ENCODE measurements at places on chromosomes 7 and 10.

GRCh38 chr7:157675427-157675927, 338.7 kb downstream of the DNAJB6 start:
- DNase-seq: no peak

DNA sequence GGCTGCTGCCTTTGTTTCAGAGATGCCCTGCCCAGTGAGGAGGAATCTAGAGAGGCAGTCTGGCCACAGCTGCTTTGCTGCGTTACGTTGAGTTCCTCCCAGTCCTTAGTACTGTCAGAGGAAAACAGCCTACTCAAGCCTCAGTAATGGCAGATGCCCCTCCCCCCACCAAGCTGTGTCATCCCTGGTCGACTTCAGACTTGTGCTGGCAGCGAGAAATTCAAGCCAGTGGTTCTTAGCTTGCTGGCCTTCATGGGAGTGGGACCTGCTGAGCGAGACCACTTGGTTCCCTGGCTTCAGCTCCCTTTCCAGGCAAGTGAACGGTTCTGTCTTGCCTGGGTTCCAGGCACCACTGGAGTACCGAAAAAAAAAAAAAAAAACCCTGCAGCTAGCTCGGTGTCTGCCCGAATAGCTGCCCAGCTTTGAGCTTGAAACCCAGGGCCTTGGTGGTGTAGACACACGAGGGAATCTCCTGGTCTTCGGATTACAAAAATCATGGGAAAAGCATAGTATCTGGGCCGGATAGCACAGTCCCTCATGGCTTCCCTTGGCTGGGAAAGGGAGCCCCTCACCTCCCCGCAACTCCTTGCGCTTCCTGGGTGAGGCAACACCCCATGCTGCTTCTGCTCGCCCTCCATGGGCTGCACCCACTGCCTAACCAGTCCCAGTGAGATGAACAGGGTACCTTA, 9.1 kb downstream of the SDHAF3 start:
- peak; percentile 27 for DNase-seq

DNA sequence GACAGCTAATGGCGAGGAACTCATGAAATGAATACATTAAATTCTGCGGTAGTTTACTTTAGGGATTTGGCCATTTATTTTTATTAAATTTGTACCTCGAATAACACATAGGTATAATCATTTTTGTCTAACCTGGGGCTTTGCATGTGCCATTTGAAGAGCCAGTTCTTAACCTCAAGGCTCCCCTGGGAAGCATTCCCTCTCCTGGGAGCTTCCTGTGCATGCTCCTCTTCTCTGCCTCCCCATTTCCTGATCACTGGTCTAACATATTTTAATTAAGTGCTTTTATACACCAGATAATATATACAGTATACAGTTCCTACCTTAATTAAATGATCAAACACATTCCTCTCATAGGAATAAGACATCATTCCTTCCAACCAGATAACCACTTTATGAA, 183.9 kb upstream of the FZD1 start:
- DNase-seq: no peak

DNA sequence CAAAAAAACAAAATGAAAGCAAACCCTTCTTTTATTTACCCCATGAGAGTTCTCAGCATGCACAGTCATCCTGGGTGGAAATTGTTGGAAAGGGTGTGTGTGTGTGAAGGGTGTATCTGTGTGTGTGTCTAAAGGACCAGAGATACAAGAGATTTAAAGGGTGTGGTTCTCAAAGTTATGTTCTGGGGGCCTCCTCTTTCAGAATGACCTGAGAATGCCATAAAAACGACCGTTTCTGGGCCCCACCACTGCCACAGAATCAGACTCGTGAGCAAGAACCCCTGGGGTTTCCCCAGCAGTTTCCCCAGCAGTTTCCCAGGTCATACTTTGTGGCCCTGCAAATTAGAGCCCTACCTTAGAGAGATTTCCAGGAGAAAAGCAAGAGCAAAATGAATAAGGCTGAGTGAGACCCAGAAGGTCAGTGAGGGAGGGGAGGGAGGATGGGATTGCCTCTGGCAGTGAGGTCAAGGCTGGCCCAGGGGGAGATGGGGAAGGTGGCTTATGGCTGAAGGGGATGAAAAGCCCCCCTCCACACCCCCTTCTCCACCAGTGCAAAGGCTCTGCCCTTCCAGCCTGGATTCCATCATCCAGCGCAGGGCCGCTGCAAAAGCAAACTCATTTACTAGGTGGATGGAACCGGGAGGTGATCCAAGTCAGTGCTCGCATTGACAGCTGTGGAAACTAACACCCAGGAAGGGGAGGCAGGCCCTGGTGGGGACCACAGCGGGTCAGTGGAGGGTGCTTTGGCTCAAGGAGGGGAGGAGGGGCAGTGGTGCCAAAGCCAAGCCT, 10.2 kb downstream of the PYROXD2 start:
- no peak for DNase-seq

DNA sequence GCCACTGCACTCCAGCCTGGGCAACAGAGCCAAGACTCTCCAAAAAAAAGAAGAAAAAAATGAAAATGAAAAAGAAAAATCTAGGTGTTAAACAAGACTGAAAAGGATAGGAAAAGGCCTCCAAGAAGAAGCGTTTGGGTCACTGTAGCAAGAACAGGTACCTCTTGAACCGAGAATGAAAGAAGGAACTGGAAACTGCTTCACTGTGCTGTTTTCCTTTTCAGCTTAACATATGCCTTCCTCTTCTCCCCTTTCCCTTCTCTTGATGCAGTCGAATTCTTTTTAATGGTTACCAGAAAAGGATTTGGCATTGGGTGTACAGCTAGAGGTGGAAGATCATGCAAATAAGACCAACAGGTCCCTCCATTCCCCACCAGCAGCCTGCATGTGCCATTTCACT, 28.1 kb downstream of the LRRC4 start:
- DNase-seq: no peak

DNA sequence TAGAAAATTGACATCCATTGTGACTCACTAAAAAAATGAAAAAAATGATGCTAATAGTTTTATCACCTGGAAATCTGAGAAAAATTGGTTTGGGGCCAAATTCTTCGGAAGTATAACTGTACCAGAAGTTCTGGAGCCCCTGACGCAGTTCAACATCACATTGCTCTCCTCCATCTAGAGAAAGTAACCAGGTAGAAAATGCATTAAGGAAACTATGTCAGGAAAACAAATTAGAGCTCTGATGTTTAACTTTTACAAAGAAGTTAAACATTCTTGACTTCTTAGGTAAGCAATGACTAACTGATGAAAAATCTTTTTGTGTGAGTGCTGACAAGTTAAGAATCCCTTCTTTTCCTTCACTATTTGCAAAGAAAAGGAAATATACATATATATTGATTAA, 61.1 kb upstream of the TMEM196 start:
- no peak for DNase-seq

DNA sequence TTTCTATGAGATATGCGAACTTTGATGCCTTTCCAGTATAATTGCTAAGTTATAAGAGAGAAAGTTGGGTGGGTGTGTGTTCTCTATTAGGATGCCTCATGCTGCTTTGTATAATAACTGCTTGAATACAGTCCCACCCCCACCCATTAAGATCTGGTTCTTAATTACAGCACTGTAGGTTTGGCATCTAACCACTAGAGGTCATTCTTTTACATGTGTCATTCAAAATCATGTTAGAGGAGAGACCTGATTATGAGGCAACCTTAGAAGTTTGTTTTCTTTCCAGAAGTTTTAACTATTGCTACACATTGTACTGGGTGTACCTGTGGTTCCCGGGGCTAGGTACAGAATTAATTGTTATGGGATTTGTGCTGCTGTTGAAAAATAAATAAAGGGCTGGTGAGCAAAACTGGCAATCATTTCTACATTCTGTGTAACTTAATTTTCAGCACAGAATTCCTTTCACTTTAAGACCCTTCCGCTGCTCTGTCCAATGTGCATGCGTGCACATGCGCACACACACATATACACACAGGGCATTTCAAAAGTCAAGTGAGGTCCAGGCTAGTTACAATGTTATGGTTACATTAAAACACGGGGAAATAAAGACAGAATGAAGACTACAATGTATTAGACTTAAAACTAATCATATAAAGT, 1156.3 kb downstream of the SORCS3 start:
- DNase-seq: peak; percentile 0

DNA sequence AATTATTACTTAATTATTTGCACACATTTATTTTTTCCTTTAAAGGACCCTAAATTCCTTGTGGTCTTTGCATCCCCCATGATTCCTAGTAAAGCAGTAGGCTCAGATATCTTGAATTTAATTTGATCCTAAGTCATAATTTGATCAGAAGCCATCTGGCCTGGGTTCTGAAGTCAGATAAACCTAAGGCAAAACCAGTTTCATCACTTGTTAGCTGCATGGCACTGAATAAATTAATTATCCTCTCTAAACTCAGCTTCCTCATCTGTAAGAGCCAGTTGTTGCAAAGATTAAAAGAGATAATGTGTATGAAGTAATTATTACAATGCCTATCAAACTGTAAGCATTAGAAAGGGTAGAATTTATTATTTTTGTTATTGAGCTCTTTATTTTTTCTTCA, 293.1 kb downstream of the GRM8 start:
- no peak for DNase-seq

- DNase-seq: no peak
Observed at GRCh38 chr7:39727231-39728012, 104.0 kb downstream of the RALA start.

GRCh38 chr10:24706479-24707118, 17.1 kb downstream of the ARHGAP21 start:
- peak; percentile 95 for DNase-seq

DNA sequence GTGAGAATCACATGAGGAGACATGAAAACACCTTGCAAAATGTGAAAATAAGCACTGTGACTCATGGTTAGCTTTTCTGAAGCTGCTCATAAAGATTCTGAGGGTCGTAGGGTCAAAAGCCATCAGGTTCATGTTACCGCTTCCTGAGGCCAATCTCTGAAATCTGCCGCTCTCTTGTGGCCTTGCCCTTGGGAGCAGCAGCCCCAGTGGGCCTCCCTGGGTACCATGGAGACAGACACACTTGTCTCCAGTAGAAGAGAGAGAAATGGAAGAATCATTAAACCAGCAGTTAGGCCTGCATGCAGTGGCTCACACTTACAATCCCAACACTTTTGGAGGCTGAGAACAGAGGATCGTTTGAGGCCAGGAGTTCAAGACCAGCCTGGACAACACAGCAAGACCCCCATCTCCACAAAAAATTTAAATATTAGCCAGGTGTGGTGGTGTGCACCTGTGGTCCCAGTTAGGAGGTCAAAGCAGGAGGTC, 42.8 kb downstream of the NIPSNAP2 start:
- DNase-seq: no peak

- no peak for DNase-seq
Observed at GRCh38 chr7:157009778-157010587, 480 bp downstream of the MNX1 start.

GRCh38 chr10:129621693-129622092, 154.7 kb downstream of the MGMT start:
- DNase-seq: no peak

- no peak for DNase-seq
Observed at GRCh38 chr10:72727130-72727529, 35.2 kb downstream of the MCU start.

DNA sequence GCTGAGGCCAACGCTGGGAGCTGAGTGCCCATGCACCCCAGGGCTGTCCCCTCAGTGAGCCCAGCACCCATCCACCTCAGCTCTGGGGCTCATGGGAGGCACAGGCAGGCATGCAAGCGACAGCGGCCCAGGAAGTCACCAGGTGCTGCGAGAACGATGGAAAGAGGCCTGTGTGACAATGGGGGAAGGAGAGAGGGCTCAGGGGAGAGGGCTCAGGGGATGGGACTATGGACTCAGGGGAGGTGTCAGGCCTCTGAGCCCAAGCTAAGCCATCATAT, 292.5 kb downstream of the WDR37 start:
- no peak for DNase-seq

DNA sequence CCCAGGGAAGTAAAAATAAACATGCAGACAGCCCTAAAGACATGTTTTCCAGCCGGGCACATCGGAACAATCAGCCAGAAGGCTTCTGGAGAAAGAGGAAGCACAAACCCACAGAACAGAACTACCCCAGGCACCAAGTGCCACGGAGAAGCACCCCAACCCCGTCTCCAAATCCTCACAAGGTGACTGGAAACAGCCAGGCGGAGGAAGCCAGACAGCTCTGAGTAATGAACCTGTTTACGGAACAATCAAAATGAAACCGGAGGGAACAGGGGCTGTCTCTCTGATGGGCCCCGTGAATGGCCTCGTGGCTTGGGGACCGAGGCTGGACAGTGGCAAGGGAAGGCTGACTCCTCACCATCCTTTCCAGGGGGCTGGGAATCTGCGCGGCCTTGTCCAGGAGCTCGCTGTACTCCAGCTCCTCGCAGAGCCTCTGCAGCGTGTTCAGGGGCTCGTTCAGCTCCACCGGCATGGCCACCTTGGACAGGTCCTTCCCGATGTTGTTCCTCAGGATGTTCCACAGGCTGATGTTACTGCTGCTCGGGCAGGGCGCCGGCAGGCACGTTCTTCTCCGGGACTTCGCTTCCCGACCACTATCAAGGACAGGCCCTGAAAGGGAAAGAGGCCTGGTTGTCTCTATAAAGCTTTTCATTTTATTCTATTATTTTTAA, 77.0 kb upstream of the GSDME start:
- DNase-seq: no peak

GRCh38 chr10:121112136-121112535, 261.0 kb downstream of the WDR11 start:
- DNase-seq: no peak

- DNase-seq: peak; percentile 11
Observed at GRCh38 chr10:77673101-77673500, 35.5 kb upstream of the KCNMA1 start.

- DNase-seq: peak; percentile 4
Observed at GRCh38 chr10:119942973-119943372, 50.4 kb downstream of the SEC23IP start.

DNA sequence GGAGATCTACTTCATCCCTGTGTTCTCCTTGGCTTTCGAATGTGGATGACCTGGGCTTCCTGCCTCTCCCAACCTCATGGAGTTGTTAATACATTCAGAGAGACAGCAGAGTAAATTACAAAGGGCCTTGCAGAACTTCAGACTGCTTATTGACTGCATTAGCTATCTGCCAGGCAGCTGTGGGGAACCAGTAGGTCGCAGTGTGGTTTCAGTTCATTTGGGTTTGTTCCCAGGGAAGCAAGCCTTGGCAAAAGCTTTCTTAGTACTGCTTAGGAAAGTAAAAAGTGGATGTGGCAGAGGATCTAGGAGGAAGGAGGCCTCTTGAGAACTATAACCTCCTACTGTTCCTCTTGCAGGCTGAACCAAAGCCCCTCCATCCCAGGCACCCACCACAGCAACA, 9.2 kb downstream of the NPFFR1 start:
- peak; percentile 36 for DNase-seq

DNA sequence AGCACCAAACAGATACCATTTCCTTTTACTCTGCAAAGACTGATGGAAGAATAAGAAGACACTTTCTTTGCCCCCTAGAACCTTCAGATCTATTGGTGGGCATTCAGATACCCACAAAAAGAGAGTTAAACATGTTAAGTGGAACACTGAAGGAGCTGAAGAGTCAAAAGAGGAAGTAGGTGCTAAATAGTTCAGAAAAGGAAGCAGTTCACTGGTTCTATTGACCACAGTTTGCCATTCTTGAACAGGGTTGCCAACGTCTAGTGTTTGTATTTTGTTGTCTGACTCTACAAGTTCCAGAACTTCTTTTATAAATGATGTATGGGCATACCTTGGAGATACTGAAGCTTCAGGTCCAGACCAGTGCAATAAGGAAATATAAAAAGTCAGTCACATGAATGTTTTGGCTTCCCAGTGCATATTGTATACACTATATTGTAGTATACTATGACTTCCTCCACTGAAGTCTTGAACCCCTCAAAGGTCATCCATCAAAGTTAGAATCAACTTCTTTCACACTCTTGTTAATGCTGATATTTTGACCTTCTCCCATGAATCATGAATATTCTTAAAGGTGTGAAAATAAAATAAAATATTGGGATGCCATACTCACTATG, 47.5 kb upstream of the AGR3 start:
- no peak for DNase-seq

- DNase-seq: no peak
Observed at GRCh38 chr7:5229451-5230264, 39.6 kb downstream of the WIPI2 start.

Data from brain microvascular endothelial cell (primary cell).